Liver (tissue), 10 donors: ENCODE measurements at places on chromosomes 2 and 18. TPM values are rescaled to one million over a fixed set of nuclear protein-coding genes. Genes with fewer than 3 reads are reported as not detected.

The RSAD2 gene
- 15.9 TPM for total RNA-seq

DNA sequence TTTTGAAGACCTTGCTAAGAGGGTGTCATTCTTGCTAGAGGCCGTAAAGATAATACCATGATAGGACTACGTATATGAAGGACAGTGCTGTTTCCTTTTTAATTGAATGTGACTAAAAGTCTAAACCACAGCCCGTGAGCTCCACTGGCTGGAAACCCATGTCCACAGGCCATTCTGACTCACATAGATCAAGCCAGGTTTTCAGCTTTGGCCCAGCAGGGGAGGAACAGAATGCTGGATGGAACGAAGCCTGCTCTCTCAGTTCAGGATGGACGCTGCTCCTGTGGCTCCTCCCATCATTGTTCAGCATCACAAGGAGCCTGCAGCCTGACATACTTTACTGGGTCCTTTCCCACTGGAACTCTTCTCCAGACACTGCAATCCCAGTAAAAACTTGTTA lies 47.6 kb downstream of the ALPK2 start:
- no peak for DNase-seq

The VPS4B gene
- total RNA-seq: 20.6 TPM

GRCh38 chr18:8217051-8217564 lies 392.1 kb upstream of the RAB12 start:
- DNase-seq: no peak

DNA sequence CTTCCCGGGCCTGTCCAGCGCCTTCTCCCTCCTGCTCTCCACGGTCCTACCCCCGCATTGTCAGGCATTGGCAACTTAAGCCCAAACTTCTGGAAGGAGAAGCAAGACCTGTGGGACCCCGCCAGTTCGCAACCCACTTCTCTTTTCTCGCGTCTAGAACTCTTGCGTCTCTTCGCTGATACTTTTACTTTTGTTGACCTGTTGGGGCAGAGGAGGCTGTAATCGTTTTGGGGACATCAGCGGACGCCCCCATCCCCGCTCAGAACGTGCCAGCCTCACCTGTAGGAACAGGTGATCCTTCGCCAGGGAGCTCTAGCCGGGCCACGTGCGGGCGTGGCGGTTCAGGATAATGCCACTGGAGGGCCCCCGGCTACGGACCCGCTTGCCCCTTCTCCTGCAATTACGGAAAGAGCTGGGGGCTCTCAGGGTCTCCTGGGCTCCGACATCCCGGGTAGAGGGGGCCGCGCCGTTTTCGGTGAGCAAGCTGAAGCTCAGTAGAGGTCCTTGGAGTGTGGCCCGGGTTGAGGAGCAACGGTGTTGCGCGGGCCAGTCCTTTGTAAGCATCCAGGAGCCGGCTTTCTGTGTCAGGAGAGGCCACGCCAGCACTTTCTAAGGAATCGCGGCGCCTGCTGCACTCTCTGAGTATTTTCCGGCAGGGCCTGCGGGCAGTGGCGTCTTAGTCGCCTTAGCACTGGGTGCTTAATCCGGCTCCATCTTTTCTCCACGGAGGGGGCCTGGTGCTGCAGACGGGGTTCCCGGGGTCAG lies 1.6 kb downstream of the MTCL1 start:
- DNase-seq: no peak

DNA sequence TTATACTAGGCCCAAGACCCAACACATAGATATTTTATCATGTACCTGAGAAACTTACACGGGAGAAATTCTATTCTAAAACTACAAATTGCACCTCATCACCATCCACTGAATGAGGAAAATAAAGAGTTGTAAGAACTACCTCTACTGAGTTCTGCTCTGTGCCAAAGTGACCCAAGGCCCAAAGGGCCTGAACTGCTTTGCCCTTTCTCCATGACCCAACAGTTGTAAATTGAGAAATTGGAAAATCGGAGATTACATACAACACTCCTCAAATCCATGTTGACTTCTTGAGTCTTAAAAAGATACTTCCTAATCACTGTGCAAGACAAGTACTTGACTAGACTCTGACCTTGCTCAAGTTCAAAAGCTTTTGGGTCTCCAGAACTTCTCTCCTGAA lies 8.8 kb downstream of the NR4A2 start:
- DNase-seq: no peak

- no peak for DNase-seq
These were observed 438.2 kb downstream of the MEIS1 start for GRCh38 chr2:66872986-66873754.

The GKN1 gene
- not detected for total RNA-seq

The BCL11A gene
- total RNA-seq: 0.50 TPM

DNA sequence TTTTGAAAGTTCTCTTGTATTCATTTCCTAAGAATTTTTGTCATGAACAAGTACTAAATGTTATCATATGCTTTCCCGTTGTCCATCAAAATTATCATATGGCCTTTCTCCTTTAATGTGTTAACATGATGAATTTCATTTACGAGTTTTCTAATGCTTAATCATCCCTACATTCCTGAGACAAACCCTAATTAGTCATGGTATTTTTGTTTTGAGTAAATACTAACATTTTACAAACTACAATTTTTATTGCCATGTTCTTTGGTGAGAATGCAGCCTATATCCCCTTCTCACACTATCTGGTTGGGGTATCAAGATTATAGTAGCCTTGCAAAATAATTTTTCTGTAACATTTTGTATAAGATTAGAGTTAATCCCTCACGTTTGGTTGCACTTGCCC lies 14.5 kb downstream of the SMAD2 start:
- no peak for DNase-seq

The SPATA3 gene
- total RNA-seq: not detected

DNA sequence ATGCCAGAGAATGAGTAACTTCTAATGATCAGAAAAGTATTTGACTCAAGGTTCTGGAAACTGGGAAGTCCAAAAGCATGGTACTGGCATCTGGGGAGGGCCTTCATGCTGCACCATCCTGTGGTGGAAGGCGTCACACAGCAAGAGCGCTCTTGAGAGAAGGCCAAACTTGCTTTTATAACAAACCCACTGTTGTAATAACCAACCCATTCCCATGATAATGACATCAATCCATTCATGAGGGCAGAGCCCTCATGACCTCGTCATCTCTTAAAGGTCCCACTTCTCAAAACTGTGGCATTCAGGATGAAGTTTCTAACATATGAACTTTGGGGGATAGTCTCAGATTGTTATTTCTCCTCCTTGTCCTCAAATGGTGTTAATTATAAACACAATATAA lies 67.8 kb downstream of the COA5 start:
- DNase-seq: no peak

- no peak for DNase-seq
These were observed 61.5 kb downstream of the ADNP2 start for GRCh38 chr18:80170395-80171053.

DNA sequence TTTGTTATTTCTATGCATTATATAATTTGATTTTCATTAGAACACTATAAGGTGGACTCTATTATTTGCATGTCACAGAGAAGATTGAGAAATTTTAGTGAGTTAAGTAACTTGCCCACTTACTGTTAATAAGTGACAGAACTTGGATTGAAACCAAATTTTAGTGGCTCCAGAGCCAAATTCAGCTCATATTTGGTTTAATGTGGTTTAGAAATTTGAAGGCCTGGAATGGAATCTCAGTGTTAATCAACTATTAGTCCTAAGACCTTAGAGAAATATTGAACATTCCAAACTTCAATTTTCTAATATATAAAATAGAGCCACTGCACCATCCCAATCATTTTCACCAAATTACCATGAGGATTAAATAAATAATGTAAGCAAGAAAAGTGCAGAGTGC lies 281.6 kb downstream of the ZNF385B start:
- no peak for DNase-seq

DNA sequence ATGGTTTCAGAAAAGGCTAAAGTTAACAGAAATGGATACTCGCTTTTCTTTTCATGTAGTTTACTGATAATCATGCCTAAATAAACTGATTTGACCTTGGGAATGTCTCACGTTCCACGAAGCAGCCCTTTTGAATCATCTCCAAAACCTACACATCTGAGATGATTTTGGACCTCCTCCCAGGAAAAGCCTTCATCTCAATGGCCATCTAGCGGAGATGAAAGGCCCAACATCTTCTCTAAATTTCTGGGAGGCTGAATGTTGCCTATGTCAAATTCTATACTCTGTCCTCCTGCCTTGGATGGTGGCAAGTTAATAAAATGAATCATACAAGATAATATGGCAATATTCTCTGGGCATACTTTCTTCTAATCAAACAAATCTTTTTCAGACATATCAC lies 448.5 kb downstream of the ZEB2 start:
- DNase-seq: no peak

DNA sequence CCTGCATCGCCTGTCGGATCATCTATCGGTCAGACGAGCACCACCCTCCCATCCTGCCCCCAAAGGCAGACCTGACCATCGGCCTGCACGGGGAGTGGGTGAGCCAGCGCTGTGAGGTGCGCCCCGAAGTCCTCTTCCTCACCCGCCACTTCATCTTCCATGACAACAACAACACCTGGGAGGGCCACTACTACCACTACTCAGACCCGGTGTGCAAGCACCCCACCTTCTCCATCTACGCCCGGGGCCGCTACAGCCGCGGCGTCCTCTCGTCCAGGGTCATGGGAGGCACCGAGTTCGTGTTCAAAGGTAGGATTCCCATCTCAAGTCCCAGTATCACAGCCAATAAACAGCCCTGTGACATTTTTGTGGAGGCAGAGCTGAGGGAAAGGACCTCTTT lies 31.0 kb downstream of the APCDD1 start:
- DNase-seq: no peak

The FEZ2 gene
- total RNA-seq: 13.8 TPM

The KCNK3 gene
- 6.6 TPM for total RNA-seq

GRCh38 chr2:24827321-24828237 lies 34.4 kb downstream of the CENPO start:
- DNase-seq: peak; percentile 72

DNA sequence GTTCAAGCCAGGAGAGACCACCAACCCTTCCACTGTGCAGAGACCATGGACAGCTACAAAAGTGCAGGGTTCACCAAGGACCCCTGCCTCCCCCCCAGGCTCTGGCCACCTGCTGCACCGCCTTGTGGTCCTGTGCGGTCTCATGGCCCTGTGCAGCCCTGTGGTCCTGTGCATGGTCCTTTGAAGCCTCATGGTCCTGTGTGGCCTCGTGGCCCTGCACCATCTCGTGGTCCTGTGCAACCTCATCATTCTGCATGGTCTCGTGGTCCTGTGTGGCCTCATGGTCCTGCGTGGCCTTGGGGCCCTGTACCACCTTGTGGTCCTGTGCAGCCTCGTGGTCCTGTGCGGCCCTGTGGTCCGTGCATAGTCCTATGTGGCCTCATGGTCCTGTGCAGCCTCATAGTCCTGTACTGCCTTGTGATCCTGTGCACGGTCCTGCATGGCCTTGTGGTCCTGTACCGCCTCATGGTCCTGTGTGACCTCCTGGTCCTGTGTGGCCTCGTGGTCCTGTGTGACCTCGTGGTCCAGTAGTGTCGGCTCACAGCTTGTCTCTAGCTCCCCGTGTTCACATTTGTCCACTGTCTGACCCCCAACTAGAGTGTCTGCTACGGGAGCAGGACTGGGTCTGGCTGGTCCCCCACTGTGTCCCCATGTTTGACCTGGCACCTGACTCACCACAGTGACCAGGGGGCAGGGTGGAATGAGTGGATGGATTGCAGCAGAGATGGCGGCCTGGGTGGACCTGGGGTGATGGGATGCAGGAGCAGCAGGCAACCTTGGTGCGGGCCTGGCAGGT lies 20.0 kb upstream of the OTOS start:
- DNase-seq: no peak

DNA sequence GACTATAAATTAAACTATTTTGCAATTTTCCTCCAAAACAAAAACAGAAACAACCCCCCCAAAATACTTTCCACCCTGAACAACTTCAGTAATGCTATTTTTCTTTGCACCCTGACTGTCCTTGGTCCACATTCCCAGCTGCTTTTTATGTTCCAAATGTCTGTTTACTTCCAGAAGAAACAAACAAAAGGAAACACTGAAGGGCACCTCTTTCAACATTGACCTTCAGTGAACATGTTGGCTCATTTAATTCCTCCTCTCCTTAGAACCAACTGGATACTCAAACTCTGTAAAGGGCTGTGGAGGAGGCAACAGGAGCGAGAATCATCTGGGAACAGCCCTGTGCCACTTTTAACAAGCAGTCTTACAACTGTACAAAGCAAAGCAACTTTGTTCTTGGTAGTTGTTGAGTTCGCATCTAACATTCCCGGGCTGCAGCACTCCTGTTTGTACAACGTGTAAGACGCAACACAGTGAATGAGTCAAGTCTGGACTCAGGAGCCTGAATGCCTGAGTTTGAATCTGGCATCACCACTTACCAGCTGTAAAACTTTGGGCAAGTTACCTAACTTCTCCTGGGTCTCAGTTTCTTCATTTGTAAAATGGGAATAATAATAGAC lies 111.4 kb upstream of the GATA6 start:
- no peak for DNase-seq

The DTNA gene
- 1.6 TPM for total RNA-seq

DNA sequence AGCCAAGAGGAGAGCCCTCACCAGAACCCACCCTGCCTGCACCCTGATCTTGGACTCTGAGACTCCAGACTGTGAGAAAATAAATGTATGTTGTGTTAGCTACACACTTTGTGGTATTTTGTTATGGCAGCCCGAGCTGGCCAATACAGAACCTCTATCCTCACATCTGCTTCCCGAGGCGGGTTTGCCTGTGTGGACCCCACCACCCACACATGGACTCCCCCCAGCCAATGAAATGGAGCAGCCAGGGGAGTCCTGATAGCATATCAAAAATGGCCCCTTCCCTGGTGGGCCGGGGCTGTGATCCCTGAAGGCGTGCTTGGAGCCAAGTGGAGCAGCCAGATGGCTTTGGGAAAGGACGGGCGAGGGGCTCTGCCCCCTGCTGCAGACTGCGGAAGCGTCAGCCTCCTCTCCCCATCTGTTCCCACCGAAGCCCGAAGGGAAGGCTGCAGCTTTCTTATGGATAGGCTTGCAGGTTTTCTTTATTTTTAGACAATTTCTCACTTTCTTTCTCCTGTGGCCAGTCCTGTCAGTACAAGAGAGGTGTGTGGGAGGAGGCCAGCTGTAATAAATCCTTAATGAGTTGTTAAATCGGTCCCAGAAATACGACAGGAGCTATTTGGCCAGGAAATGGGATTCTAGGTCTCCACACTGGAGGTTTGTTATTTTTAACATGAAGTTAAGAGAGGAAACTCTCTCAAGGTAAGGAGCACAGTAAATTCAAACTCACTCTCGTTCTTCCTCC lies 34.4 kb downstream of the TEX51 start:
- no peak for DNase-seq

The FOXD4L1 gene
- total RNA-seq: 2.5 TPM

GRCh38 chr2:37090019-37090477 lies 5.7 kb downstream of the GPATCH11 start:
- DNase-seq: no peak

GRCh38 chr2:191206613-191207471 lies 38.4 kb upstream of the MYO1B start:
- no peak for DNase-seq

The SLC4A5 gene
- 0.50 TPM for total RNA-seq
